ENCODE measurements at places on chromosomes 4 and X.

- no peak for DNase-seq
These were observed 7.9 kb downstream of the PPP1R3F start for GRCh38 chrX:49277535-49277830.

DNA sequence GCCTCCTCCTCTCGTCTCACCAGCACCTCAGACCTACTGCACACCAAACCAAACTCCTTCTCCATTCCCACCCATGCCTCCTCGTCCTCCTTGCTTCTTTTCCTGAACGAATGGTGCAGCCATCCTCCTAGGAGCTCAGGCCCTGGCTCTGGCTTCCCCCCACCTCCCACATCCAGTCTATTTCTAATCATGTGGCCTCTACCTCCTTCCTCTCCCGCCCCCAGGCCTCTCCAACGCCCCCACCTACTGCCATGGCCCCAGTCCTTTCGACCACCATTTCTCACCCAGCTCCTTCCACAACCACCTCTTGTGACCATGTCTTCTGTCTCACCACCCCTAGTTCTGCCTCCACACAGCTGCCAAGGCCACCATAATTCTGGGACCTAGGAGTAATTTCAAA lies 127.1 kb downstream of the PJA1 start:
- DNase-seq, result no peak

DNA sequence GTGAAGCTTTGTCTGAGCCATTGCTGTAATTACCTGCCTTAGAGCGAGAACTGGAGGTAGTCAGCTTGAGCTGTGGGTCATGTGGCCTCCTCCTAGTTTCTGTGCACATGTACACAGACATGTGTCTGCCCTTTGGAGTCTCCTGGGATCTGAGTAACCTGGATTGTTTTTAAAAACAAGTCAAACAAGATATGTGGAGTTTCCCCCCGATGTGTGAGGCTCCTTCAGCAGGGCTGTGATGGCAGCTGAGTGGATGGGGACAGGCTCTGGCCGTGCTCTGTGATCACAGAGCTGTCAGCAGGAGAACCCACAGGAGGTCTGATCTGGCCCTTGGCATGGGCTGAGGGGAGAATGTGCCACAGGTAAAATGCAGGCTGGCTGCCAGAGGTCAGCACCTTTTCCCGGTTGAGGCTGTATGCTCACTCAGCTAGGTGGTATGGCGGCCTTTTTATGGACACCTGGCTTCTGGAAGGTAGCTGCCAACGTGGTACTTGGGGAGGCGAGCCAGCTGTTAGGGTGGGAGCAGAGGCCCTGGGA lies 38.4 kb downstream of the NOP14 start:
- DNase-seq, result no peak

DNA sequence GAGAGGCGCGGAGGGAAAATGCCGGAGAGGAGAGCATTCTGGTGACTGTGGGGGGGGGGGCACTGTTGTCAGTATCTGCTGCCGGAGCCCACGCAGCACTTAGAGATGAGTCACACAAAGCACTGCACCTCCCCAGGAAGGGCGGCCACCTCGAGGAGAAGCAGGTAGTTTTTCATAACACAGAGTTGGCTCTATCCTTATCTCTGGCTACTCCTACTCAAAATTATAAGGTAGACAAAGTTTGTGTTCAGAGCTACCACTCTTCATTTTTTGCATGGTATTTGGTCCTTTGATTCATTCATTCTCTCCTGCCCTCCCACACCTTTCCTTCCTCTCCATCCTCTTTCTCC lies 76.2 kb upstream of the SCOC start:
- no peak for DNase-seq

DNA sequence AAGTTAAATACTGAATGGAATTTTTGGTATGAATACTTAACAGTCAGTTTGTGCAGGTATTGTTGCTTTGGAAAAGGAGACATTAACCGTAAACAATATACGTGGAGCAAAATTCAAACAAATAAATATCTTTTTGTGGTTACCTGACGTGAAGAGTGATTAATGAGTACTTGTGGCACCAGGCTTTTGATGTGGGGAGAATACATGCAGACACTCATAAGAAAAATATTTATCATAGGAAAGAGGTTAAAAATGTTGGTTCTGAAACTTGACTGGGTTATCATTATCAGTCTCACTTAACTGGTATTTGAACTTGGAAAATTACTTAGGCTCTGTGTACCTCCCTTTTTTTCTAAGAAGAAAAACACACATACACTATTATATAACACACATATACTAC lies 136.4 kb upstream of the NDST4 start:
- DNase-seq, result no peak

DNA sequence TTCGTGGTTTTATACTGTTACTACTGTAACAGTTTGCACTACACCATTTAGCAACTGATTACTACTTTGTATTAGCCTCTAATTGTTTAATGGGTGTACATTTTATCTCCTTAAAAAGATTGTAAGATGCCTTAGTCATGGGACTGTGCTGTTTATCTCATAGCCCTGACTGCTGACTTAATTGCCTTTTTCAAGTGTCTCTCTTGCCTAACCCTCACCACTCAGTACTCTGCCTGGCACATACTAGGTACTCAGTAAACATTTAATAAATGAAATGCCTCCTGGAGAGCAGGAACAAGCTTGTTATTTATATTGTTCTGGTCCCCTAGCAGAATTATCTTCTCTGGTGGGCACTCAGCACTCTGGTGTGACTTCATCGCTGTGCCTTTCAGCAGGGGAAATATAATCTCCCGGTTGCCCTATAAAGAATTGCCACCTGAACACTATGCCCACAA lies 1.7 kb upstream of the STIM2 start:
- no peak for DNase-seq

- DNase-seq, result no peak
These were observed 571.9 kb downstream of the SPOCK3 start for GRCh38 chr4:166662266-166662843.

- no peak for DNase-seq
These were observed 227.1 kb downstream of the FGF13 start for GRCh38 chrX:138484451-138484850.

GRCh38 chr4:112181358-112182000 lies 36.2 kb downstream of the FAM241A start:
- no peak for DNase-seq

GRCh38 chrX:53266914-53267313 lies 14.5 kb downstream of the IQSEC2 start:
- no peak for DNase-seq

DNA sequence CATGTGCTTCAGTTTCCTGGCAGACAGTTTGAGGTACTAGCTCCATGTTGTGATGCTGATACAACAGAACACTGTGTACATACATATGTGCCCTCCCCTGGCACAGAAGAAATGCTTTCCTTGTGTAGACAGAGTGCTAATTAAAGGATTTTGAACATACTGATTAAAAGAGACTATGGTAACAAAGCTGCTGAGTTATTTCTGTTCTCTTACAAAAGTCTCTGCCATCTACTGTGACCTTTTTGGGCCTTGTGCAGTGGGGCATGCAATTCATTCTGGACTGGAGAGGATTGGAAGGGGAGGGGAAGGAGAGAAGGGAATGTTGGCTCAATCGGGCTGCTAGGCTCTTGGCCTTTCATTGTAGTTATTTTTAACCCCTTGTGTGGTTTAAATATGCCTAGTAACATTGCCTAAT lies 6.0 kb downstream of the PDLIM5 start:
- no peak for DNase-seq

DNA sequence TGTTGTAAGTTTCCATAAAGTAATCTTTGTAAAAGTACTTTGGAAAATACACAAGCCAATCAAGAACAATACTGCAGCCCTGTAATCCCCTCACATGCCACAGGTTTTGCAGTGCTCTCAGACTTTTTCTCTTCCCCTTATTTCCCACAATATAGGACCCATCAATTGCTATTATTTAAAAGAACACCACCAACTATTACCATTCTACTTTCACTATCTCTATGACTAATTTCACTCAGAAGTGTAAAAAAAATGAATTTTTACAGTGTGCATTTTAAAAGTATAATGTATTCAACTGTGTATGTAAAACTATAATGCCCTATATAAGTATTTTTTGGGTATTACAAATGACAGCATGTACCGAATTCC lies 1.7 kb downstream of the ATP8A1 start:
- no peak for DNase-seq

- DNase-seq, result no peak
These were observed 433.6 kb downstream of the GASK1B start for GRCh38 chr4:157739242-157739641.

DNA sequence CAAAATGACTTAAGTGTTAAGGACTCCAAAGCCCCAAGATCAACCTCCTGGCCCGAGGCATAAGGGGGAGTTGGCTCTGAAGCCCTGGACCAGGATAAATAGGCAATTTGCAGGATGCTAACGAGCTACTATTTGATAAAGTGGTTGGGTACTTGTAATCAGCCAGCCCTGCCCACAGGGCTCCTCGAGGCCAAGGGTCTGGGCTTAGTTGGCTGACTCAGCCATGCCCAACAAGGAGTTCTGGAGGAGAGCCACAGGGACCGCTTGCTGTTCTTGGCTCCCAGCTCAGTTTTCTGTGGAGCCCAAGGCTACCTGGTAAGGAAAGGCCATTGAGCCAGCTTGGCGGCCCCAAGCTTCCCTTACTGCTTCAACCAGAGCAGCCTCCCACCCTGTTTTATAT lies 7.8 kb downstream of the HMGB3 start:
- DNase-seq, result no peak

DNA sequence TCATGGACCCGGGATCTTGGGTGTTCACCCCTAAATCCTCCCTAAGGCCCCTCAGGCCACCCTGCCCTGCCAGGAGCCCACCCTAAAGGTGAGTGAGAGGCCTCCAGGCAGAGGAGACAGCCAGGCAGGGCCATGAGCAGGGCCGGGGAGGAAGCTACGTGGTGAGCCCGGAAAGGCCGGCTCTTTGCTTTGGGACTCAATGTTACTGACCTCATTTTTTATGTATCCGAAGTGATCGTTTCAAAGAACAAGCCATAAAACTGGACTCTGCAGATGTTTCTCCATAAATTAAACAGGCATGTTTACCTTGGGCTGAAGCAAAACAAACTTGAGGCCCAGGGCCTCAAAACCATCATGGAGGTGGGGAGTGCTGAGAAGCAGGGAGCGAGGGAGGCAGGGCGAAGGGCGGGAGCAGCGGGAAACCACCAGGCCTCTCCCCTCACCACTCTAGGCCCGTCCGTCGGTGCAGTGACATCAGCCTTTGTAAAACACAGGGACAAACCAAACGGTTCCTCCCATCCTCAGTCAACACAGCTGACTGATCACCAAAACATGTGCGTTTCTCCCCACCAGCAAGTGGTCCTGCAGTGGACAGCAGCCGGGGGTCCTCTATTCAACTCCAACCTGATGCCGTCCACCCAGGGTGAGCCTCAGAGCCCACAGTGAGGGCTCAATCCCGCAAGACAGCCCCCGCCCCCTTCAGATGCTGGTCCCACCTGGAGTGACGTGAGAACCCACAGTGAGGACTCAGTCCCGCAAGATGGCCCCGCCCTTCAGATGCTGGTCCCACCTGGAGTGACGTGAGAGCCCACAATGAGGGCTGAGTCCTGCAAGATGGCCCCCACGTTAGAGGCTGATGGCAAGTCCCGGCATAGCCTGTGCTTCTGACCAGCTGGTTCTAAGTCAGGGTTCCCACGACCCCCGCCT lies 102.9 kb upstream of the LRPAP1 start:
- DNase-seq, result no peak

GRCh38 chrX:108412783-108413182 lies 25.4 kb downstream of the COL4A6 start:
- DNase-seq, result no peak

DNA sequence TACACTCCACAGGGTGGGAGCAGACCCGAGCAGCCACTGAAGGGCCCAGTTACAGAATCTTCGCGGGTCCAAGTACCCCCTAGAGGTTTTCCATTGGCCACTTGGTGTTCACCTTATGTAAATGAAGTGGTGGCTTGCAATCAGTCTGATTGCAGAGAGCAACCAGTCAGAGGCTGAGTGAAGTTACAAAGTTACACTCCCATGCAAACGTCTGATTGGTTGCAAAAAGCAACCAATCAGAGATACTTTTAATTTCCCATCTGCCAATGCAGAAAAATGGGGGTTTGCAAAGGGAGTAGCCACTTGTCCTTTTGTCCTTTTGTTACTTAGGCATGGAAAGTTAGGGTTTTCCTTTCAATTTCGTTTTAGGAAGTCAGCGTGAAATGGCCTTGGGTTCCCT lies 27.0 kb upstream of the NKAP start:
- DNase-seq, result no peak

DNA sequence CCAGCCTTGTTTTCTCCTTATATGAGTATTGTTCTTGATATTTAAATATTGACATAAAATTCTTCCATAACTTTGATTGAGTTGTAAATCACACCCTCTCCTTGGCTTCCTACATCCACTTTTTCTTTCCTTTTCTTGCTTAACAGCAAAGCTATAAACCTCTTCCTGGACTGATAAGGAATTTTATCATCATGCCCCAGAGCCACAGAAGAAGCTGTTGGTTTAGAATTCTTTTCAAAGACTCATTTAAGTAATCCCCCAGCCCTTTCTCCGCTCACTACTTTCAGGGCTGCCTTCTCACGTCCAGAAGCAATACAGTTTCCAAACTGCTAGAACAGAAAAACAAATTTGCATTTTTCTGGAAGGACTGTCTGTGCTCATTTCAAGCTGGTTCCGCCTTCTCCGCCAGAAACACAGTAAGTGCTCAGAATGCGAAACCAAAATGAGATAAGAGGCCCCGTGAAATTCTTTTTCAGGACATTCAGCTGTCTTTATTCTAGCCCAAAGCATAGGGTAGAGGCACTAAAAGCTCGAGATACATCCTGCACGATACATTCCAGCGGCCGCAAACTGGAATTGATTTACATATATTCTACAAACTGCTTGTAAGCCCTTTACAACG lies 849 bp downstream of the MID1 start:
- DNase-seq, result peak; percentile 35

- DNase-seq, result no peak
These were observed 72.6 kb downstream of the TAF1 start for GRCh38 chrX:71438750-71439149.

DNA sequence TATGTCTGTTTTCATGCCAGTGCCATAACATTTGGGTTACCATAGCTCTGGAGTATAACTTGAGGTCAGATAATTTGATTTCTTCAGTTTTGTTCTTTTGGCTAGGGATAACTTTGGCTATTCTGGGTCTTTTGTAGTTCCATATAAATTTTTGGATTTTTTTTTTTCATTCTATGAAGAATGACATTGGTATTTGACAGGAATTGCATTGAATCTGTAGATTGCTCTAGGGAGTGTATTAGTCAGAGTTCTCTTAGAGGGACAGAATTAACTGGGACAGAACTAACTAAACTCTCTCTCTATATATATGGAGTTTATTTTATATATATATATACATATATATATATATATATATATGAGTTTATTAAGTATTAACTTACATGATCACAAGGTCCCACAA lies 32.2 kb upstream of the SLIT2 start:
- no peak for DNase-seq

GRCh38 chr4:187865914-187866313 lies 129.7 kb upstream of the ZFP42 start:
- no peak for DNase-seq

DNA sequence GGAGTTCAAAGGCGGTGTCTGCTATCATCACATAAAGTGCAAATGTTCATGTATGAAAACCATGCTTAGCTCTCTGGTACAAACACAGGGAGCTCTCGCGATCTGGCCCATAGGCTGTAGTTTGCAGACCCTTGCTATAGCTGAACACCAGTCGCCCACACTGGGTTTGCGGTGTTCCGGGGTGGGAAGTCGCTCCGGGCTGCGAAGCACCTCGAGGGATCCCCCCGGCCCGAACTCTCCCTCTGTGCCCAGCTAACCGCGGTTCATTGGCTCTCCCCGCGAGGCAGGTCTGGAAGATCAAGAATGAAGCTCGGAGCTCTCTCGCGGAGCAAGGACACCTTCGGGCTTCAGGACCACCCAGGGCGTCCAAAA lies 341 bp upstream of the PRPS2 start:
- DNase-seq, result no peak
